Esophagus mucosa (tissue), 1 donor: ENCODE measurements at places on chromosomes 4 and X. TPM values are rescaled to one million over a fixed set of nuclear protein-coding genes. Genes with fewer than 3 reads are reported as not detected.

The ERAS gene
- not detected for total RNA-seq

The CXCL11 gene
- 0.24 TPM for total RNA-seq

The FAT1 gene
- total RNA-seq = 86.4 TPM

The VSIG1 gene
- 0.48 TPM for total RNA-seq

The CXCL13 gene
- total RNA-seq = 9.0 TPM

The HTN1 gene
- not detected for total RNA-seq

The PABPC5 gene
- total RNA-seq = not detected

The MAGEC1 gene
- not detected for total RNA-seq

The BRS3 gene
- not detected for total RNA-seq

The RTL9 gene
- total RNA-seq = not detected

The SULT1E1 gene
- total RNA-seq = 0.52 TPM

The CT45A3 gene
- not detected for total RNA-seq

The WDR17 gene
- 0.48 TPM for total RNA-seq

The RAI2 gene
- total RNA-seq = 1.1 TPM
